Activated T-helper 1 cell treated with Interleukin-2 at 50 U/mL for 16 hours (primary cell): ENCODE measurements at places on chromosomes 11 and 22.

DNA sequence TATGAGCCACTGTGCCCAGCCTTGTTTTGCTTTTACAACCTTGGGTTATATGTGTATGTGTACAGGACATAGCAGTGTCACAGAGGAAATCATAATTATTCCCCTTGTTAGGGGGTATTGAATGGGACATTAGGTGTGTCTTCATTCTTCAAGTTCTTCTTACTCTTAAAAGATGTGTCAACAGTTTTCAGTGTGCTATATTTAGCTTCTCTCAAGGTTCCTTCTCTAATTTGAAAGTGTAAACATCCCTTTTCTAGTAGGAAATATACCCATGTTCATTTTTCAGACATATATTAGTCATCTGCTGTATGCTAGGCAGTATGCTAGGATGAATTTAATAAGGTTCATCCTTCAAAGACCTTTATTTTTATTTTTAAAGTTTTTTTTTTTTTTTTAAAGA, 17.1 kb downstream of the PCF11 start:
- no peak for DNase-seq

DNA sequence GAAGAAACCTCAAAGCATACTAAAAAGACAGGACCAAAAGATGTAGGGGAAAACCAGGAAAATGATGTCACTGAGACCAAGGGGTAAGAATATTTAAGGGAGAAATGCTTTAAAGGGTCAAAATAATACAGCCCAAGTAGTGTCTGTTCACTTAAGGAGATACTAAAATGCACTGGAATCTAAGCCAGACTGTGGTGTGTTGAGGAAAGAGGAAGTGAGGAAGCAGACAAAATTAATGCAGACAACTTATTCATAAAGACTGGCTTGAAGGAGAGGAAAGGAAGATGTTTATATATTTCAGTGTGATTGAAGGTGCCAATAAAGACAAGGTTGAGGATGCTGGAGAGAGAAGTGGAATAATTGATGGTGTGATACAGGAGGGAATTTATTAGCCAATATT, 15.7 kb downstream of the ZNF215 start:
- no peak for DNase-seq

DNA sequence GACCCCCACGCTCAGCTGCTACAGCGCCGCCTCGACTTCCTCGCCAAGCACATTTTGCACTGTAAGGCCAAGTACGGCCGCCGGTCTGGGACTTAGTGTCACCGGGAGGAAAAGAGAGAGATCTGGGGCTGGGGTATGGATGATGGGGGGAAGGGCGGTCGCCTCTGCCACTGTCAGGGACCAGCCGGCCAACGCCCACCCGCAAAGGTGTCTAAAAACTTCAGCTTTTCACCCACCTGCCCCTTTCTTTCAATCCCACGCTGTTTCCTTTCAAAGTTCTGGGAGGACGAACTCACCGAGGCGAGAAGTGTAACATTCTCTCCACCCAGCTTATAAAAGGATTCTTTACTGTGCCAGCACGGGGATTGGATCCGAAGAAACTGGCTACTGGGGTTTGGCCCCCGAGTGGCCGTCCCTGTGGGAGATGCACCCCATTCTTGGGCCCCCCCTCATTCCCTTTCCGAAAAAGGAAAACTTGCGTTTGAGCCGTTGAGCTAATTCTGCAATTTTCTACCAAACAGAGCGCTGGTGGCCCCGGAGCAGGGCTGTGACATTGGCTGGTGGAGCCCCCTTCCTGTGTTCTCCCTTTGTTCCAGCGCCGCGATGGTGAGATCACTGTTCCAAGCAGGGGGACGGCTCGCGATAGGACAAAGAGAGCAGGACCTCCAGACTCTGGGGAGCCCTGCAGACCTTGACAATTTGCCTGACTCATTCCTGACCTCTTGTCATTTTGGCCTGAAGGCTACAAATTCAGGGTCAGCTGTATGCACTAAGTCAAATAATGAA, 1.8 kb downstream of the FJX1 start:
- no peak for DNase-seq

- no peak for DNase-seq
Observed at GRCh38 chr11:28169816-28170215, 61.6 kb downstream of the METTL15 start.

DNA sequence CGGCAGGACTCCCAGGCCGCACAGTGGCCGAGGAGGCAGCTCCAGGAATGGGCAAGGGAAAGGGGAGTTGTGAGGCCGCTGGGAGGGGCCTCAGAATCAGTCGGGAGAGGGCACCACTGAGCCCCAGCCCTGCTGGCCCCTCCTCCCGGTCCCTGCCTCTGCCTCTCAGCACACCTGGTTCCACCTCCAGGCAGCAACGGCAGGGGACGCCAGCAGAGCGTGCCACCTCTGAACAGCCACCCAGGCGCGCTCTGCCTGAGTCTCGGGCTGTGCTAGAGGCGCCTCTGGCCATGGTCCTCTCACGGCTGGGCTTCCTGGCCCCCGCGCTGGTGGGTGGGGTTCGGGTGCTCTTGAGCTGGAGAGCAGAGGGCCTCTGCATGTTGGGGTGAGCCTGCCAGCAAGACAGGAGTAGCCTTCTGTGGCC, 33.0 kb downstream of the MOB2 start:
- DNase-seq: no peak
